ENCODE measurements at places on chromosomes 1 and 21.

DNA sequence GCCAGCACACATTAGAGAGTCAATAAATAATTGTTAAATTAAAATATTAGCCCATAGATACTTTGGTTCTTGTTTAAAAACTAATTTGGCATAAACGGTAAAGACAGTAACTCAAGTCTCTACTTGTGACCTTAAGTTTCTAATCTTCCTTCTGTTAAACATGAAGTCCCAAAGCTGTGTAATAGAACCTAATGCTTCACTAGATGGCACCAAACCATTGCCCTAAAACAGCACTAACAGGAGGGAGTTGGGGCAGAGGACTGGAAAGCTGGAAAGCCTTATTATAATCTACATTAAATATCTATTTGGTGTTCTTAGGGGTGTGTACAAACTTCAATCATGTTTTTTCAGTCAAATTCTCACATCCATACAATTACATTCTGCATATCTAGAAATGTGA lies 176.7 kb downstream of the OLFM3 start:
- DNase-seq = no peak

DNA sequence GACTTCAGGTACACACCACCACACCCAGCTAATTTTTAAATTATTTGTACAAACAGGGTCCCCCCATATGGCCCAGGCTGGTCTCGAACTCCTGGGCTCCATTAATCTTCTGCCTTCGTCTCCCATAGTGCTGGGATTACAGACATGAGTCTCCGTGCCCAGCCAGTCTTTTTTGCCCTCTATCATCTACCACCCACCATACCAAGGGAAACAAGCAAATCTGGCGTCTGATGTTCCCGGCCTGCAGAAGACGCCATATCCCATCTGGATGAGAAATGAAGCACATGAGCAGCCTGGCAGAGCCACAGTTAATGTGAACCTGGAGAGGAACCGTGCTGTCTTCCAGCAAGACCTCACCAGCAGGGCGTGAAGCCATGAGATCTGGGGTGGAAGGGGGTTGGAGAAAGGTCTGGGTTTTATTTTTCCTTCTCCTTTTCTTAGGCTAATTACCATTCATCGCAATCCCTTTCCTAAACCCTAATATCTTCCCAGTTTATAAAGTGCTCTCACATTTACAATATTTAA lies 1.8 kb upstream of the PRELP start:
- DNase-seq = no peak

GRCh38 chr1:59020151-59020997 lies 236.5 kb upstream of the JUN start:
- DNase-seq = no peak

DNA sequence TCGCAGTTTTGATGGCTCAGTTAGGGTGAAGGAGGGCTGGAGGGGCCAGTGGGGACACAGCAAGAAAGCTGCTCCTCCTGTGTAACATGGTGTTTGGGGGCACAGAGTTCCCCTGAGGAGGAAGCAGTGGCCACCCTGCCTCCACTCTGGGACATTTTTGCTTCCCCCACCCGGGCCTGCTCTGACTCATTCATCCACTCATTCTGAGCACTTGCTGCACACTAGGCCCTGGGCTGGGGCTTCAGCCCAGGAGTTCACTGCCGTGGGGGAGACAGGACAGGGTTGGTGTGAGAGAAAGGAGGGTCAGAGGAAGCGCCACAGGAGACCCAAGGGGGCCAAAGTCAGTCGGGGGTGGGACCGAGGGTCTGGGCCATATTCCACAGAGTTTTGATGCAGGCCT lies 41.4 kb upstream of the ACOT11 start:
- no peak for DNase-seq

- DNase-seq = no peak
Observed at GRCh38 chr1:182315167-182315556, 76.4 kb downstream of the GLUL start.
